ENCODE measurements at places on chromosomes 1 and 21.

DNA sequence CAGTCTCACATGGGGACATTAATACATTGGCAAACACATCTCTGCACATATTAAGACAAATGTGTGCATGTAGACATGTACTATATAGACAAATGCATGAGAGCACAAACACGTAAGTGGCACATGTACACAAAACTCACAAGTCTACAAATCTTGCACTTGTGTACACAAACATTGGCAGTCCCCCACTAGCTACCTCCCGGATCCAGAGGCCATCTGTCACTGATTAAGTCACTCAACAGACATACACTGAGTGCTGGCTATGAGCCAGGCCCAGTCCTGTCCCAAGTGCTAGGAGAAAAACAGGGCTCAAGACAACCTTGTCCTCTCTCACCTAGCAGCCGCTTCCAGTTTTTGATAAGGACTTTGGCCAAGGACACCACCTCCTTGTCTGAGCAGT, 7.0 kb downstream of the TCEA3 start:
- DNase-seq: no peak

GRCh38 chr1:28428990-28429520, 59.5 kb downstream of the PHACTR4 start:
- DNase-seq: no peak

- no peak for DNase-seq
These were observed 37.2 kb downstream of the ALG14 start for GRCh38 chr1:95035536-95035935.

DNA sequence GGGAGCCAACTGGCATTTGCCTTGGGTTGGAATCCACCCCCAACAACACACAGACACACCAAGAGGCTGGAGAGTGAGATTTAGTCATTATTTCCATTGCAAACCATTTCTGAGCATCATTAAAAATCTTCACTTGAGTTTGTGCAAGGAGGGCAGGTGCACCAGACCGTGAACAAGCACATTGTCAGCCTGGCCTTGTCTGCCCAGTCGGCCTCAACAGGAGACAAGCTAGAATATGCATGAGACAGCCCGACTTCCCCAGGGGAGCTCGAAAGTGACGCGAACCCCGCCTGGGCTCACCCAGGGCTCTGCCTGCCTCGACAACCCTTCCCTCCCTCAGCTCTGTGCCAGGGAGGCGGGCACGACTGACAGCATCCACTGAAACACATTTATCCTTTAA, 15.4 kb upstream of the GUCA2B start:
- DNase-seq: no peak

- no peak for DNase-seq
These were observed 116.3 kb downstream of the AK5 start for GRCh38 chr1:77398152-77398551.

DNA sequence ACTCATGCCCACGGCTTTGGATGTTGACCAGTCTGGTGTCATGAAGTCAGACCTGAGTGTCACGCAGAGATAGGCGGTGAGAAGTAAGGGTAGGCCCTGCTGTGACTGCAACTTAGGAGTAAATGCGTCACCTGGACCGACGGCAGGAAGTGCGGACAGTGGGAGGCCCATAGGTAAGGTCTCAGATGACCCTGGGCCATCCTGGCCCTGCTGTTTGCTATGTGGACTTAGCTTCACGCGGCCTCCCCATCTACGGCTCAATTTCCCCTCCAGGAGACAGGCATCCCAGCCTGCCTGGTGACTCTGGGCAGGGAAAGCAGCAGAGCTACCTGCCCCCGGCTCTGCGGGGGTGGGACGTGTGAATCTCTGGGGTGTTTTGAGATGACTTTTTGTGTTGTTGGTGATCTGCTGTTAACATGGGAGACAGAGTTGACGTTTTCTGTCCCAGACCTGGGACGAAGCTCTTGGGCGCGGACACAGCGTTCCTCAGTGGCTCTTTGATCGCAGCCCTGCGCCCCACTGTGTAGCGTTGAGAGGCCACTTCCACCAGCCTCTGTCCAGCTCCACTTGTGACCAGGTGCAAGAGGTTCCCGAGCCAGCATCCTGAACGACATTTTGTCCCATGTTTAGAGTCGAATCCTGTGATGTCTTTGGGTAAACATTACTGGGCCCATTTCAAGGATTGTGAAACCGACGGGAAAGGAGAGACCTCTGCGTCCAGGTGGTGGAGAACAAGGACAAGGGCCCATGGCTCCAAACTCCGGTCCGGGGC, 39.9 kb downstream of the CRYAA start:
- no peak for DNase-seq

DNA sequence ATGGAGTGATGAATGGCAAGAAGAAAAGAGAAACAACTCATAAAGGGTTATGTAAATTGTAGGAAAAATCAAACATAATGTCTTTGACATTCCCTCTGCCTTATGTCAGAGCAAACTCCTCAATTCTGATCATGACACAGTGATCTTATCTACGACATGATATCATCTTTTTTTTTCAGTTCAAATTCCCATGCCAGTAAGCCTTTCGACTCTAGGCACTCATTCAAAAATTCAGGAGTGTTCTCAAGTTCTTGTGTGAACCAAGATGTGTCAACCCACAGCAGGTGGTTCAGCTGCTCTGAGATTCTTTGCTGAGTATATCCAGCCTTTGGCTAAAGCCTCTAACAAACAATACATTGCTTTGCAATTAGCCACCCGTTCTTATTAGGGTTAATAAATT, 97.1 kb upstream of the ESRRG start:
- no peak for DNase-seq

DNA sequence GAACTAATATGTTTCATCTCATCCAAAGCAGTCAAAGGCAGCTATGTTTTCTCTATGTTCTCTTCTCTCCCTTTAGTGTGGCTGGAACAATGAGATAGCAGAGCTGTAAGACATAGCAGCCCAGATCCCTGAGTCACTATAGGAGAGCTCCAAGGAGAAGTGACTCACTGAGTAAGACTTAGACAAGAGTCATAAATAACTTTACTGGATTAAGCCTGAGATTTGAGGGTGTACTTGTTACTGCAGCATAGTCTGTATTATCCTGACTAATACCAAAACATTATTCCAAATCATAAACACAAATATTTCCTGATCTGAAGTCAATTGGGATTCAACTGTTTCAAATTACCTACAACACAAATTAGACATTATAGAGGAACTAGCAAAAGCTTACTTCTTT, 3.9 kb downstream of the KRTAP19-8 start:
- DNase-seq: no peak

DNA sequence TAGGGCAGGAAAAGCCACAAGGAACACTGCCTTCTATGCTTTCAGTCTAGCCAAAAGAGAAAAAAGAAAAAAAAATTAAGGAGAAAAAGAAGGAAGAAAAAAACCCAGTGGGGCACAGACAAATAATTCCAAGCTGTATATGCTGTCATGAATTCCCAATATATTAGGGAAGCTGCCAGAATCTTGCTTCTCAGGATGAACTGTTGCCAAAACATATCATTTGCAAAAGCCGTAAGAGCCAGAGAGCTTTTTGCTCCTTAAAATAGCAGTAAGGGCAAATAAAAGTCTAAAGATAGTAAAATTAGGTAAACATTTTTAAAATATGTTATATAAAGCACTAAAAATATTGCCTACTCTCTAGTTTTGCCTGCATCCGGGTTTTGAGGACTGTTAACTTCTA, 52.1 kb downstream of the PGM1 start:
- no peak for DNase-seq

- no peak for DNase-seq
These were observed 16.5 kb upstream of the PARP1 start for GRCh38 chr1:226424221-226425003.

GRCh38 chr1:209038735-209039134, 544.8 kb upstream of the CAMK1G start:
- no peak for DNase-seq
